ENCODE measurements at places on chromosomes 5 and 9.

DNA sequence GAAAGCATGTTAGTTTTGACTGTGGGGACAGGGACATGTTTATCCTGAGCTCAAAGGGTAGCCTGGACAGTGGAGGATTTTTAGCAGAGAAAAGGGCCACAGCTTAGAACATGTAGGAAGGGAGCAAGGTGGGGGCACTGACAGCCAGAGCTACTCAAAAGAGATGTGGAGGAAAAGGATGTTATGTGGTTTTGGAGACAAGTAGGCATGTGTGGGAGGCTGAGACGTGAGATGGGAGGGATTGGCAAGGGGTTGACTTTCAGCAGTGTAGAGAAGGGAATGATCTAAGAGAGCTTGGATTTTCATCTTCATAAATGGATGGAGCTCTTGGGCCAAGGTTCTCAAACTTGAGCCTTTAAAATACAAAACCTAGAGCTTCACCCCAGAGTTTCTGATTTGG is 24.0 kb downstream of the SYK start:
- no peak for DNase-seq

- no peak for DNase-seq
These were observed 9.7 kb downstream of the GSN start for GRCh38 chr9:121277518-121278295.

- DNase-seq = no peak
These were observed 334.2 kb downstream of the PDE4D start for GRCh38 chr5:59559323-59559722.

DNA sequence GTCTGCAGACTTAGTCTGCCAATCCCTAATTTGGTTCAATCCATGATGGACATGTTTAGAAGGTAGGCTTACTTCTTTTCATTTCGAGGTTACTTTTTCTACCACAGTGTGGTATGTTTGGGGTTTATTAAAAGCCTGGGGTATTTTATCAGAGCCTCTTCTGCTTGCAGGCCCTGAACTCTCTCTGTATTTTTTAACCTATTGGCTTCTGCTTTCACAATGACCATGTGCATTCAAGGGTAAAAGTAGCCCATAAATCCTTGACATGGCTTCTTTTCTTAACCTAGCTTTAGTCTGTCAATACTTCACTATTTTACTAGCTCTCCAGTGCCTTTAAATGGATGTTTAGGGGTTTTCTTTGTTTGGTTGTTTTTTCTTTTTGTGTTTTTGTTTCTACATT is 286.6 kb downstream of the FER start:
- no peak for DNase-seq

- DNase-seq = no peak
These were observed 36.1 kb upstream of the LPAR1 start for GRCh38 chr9:111074395-111074794.

GRCh38 chr9:85534340-85534739 is 207.4 kb downstream of the AGTPBP1 start:
- no peak for DNase-seq

- DNase-seq = no peak
These were observed 1.0 kb upstream of the HCN1 start for GRCh38 chr5:45697201-45697600.

DNA sequence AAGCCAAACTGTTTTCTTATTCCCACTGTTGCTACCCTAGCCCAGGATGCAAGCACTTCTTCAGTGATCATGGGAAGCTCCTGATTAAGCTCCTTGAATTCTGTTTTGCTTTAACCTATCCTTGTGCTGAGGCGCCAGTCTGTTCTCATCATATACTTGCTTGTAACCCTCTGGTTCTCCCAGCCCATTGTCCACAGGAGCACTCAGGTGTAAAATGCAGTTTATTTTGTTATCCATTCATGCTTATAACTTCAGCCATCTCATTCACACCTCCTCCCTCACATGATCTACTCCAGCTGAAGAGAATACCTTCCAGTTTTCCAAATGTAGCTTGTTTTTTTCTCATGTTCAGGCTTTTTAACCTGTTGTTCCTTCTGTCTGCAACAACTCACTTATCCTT is 402.1 kb upstream of the BRINP1 start:
- DNase-seq = no peak

GRCh38 chr9:70079417-70080037 is 35.9 kb downstream of the MAMDC2 start:
- no peak for DNase-seq

GRCh38 chr5:81017320-81017719 is 57.2 kb downstream of the RASGRF2 start:
- DNase-seq = no peak

- DNase-seq = no peak
These were observed 60.2 kb upstream of the PHYKPL start for GRCh38 chr5:178292826-178293205.

GRCh38 chr9:78010445-78010844 is 21.2 kb downstream of the GNAQ start:
- no peak for DNase-seq
